ENCODE measurements at places on chromosomes 11 and 22. TPM values are rescaled to one million over a fixed set of nuclear protein-coding genes. Genes with fewer than 3 reads are reported as not detected.

GRCh38 chr22:38180841-38181452, 683 bp downstream of the PLA2G6 start:
- peak; percentile 71 for DNase-seq

DNA sequence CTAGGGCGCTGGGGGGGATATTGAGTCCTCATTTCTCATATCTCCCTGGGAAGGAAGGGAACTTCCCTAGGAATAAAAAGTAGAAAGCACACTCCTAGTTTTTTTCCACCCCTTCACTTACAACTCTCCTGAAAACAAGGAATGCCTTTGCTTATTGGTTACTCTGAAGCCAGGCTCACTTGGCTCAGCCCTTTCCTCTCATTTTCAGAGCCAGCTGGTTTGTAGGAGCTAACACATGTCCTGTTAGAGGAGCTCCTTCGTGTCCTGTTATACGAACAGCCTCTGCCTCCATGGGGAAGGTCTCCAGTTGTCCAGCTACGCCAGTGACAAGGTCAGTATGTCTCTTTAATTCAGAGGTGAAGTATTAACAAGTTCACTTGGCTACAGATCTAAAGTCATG, 17.6 kb downstream of the ALKBH8 start:
- no peak for DNase-seq

- peak; percentile 64 for DNase-seq
Measured at GRCh38 chr11:48013269-48013901, 33.0 kb downstream of the PTPRJ start.

DNA sequence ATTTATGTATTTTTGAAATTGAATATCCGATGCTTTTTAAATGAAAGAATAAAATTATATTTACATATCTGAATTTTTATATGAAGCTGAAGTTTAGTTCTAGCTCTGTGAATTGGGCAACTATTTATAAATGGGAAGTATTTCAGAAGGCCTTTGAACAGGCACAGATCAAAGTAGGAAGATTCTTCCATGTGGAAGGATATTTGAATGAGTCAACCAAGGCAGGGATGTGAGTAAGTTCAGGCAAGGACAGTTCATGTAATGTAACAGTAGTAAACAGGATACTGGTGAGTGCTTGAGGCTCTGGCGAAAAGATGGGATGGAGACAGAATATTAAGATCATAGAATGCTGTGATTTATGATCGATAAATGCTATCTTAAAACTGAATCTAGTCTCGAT, 417.8 kb upstream of the CCDC179 start:
- no peak for DNase-seq

- peak; percentile 85 for DNase-seq
Measured at GRCh38 chr11:702462-703461, 3.3 kb upstream of the EPS8L2 start.

- DNase-seq = no peak
Measured at GRCh38 chr22:17013396-17014100, 5.5 kb upstream of the GAB4 start.

GRCh38 chr22:48331266-48331665, 1496.4 kb downstream of the BRD1 start:
- DNase-seq = no peak

Gene HYOU1
- total RNA-seq = 161 TPM

Gene CNIH2
- 0.99 TPM for total RNA-seq

Measured in HT-29 (cell line).